ENCODE measurements at places on chromosomes 3 and 15.
A peak's percentile ranks its signal among the peaks of the same experiment; 100 is the strongest.

DNA sequence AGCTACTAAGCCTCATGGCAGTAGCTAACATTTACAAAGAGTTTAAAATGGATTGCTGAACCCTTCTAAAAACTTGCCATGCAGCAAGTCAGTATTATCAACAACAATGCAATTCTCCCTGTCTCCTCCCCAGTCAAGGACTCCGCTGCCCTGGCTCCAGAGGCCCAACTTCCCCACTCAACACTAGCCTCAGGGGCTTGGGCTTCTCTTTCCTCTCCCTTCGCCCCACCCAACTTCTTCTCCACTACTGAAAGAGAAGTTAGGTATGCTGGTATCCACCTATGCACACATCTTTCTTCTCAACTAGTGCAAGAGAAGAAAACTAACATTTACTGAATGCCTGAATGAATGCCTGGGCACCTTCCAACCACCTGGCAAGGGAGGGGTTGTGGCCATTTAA, 30.7 kb downstream of the TLE3 start:
- no peak for DNase-seq

DNA sequence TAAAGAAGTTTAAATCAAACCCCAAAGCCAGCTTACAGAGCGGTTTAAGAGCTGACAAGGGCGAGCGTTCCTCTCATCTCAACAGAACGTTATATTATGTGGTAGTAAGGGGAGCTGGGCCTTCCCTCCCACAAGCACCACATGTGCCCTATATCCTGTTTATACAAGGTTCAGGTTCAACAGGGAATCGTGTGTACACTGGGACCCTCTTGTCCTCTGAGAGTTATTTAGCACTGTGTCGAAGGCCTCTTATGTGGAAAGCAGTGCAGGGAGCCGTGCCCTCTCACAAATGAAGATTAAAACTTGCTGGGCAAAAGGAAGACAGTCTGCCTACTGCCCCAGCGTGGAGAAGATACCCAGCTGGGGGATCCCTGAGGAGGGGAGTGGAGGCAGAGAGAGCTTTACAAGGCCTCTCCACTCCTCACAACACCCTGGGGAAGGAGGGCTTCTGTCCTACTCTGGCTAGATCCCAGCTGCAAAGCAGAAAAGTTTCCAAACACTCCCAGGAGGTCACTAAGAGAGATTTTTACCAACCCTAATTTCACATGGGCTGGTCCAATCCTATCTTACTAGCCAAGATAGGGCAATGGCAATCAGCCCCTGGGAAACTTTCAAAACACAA, 2.9 kb downstream of the TLE3 start:
- DNase-seq: peak; percentile 30

GRCh38 chr3:178088963-178089362, 447.3 kb upstream of the KCNMB2 start:
- DNase-seq: no peak

DNA sequence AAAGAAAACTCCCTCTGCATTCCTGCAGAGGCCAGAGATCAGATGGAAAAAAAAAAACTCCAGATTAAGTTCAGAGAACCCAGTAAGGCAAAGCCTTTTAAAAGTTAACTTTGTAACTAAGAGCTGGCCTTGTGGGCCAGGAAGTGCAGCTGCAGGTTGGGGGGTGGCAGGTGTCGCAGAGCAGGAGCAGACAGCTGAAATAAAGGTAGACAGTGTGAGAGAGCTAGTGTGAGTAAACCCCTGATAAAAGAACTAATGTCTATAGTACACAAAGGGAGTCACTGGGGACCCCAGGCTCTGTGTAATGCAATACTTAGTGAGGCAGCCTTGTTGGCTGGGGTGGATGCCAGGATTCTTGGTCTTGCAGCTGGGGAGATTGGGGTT, 42.1 kb downstream of the PPCDC start:
- no peak for DNase-seq

GRCh38 chr3:188683032-188683521, 488.7 kb upstream of the TPRG1 start:
- DNase-seq: no peak
